ENCODE measurements at places on chromosomes 3 and 15.

GRCh38 chr3:43231276-43232000 lies 54.9 kb upstream of the SNRK start:
- DNase-seq = no peak

- no peak for DNase-seq
Observed at GRCh38 chr15:82186719-82187406, 75.7 kb downstream of the EFL1 start.

- no peak for DNase-seq
Observed at GRCh38 chr15:66849746-66850077, 147.7 kb downstream of the SMAD6 start.

DNA sequence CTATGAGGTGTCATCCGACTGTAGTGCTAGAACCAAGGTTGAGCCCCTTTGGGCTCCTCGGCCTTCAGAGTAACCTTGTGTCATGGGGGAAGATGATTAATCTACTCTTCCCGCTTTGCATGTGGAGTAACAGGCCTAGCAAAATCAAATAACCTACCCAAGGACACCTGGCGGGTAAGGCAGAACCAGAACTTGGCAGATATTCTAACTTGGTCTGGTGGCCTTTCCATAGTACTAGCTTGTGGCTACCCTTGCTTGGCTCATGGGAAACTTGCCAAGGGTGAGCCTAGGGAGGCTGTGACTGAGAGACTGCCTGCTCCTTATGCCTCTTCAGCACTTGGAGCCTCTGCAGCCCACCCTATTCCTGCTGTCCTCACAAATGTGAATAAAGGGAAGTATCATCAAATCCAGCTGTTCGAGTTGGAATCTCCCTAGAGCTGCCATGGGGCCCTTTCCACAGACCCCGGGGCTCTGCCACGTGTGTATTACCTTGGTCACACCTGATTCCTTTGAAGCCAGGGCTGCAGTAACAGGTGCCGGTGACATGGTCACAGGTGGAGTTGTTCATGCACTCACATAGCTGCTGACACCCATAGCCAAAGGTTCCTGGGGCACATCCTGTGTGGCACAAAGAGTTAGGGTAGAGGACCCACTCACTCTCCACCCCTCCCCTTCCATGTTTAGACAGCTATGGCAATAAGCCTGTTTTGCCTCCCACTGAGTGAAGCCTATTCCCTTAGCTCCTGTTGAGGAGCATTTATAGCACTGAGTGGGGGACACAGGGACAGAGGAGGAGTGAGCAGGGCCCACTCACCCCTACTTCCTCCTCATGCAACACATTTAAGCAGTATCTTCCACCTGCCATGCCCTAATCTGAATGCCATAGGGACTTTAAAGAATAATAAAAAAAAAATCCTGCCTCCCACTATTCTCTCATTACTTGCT lies 46.0 kb downstream of the RAB11A start:
- no peak for DNase-seq

- no peak for DNase-seq
Observed at GRCh38 chr15:97030251-97030650, 699.8 kb downstream of the NR2F2 start.

- no peak for DNase-seq
Observed at GRCh38 chr15:60072826-60073465, 68.8 kb downstream of the FOXB1 start.

DNA sequence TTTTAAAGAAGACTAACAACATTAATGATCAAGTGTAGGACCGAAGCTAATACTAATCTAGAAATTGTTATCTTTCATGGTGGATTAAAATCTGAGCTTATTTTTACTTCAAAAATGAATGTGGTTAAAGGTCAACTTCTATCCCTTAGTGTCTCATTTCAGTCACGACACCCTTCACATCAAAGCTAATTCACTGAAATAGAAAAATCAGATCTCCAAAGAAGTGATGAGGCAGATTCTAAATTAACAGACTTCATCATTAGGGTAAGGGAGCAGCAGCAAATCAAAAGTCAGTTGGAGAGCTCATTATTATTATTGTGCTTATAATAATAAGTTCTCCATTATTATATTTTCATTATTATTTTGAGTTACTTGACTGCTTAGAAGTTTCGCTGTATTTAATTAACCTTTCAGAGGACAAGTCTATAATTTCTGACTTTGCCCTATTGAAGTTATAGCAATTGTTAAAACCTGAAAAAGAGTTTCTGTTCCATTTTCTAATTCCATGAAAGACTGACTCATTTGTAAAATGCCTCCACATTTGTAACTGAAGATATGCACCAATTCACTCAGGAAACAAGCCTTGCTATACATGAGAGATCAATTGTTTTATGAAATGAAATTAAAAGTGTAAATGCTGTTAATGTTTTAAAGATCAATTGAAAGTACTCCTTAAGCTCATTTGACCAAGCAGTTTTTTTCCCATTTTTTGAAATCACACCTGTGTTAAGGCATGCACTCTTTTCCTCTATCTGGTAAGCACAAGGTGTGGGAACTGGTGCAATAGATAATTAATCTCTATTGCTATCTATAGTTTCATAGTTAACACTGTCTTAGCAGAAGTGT lies 23.1 kb upstream of the CMC1 start:
- DNase-seq = no peak

- DNase-seq = no peak
Observed at GRCh38 chr15:78049691-78050440, 27.6 kb downstream of the TBC1D2B start.

DNA sequence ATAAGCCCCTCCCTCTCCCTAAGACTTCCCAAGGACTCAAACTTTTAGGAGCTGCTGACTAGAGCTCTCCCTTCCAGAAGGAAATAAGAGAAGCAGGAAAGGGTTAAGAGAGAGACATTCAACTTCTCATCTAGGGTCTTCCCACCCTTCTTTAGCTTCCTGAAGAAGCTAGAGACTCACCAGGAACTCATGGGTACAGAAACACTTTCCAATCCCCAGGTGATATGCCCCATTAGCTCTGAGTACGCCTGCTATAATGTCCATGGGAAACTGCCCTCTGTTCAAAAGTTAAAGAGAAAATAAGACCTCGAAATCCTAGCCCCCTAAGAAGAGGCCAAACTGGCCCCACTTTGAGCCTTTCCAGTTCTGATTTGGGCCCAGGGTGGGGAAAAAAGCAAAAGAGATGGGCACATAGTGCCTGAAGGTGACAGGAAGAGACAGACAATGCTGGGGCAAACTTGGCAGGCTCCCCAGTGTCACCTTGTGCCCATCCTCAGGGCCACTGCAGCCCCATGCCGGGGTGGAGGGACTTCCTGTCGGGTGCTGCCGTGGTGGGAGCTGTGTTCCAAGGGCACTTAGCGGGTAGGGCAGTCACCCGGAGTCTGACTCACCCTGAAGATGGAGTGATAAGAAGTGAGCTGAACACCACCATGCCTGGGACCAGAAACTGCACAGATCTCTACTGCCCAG lies 29.5 kb downstream of the CCDC12 start:
- no peak for DNase-seq

DNA sequence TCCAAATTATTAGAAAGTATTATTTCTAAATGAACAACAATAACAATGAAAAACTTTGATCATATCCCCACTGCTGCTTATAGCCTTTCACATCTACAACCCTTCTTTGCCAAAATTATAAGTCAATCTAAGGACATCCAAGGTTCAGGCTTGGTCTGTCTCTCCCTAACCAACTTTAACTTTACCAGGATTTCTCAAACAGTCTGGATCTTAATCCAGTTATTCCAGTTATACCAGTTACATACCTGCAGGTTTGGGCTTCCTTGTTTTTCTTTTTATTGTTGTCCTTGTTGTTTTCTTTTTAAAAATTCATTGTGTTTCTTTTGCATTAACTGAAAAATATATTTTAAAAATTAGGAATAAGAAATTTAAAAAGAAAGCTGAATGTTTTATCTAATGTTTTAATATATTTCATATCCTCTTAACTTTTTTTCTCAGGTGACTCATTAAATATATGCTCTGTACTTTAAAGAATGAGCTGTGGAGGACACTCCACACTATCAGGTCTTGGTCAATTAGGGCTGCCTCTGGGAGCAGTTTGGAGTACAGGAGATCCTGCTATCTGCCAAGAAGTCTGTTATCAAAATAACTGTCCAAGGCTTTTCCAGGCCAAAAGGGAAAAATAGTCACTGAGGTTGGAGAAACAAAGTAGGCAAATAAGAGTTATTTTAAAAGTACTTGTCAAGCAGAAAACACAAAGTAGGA lies 421.4 kb downstream of the EPHA6 start:
- no peak for DNase-seq

DNA sequence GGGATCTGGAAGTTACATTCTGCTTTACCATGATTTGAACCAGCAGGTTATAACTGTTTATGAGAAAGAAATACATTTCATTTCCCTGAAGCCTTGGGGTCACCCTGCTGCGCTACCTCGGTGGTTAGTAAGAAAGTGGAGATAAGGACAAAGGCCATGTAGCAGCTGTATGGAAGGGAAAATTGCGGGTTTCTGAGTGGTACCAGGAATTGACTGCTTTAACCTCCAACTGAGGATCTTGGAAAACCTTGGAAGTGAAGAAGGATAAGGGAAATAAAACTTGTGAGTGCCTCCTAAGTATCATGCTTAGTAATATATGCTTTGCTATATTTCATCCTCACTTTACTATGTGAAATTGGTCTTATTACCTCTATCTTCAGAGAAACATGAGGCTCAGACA lies 76.1 kb upstream of the GAP43 start:
- DNase-seq = no peak

- DNase-seq = no peak
Observed at GRCh38 chr3:88003115-88003755, 55.6 kb downstream of the CGGBP1 start.

DNA sequence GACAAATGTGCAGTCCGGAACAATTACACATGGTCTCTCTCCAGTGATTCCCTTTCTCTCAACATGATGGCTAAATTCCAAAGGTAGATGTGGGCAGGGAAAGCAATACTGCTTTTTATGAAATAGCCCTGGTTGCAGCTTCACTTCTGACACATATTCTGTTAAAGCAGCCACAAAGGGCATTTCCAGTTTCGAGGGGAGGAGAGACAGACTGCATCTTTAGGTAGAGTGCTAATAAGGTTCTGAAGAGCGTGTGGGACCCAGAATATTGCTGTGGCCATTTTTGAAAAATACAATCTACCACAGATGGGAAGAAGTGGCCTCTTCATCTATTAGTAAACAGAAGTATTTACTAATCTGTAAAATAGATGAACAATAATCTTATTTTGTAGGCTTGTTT lies 139.3 kb upstream of the PEX5L start:
- no peak for DNase-seq

GRCh38 chr15:79060175-79060574 lies 30.4 kb downstream of the RASGRF1 start:
- no peak for DNase-seq

DNA sequence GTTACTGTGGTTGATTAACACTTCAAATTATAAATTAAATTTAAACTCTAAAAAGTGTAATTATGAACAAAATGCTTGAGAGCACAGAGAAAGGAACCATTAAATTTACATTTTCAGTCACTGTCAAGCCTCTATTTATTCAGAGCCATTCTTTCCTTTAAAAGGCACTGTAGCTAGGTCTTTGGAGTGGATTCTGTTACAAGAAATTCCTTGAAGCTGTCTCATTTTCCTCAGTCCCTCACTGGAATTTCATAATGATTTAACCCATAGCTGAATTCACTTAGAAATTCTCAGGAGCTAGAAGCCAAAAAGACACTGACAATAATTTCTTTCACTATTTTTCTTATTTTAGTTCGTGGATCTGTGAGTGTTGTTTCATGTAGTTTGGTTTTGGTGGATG lies 81.2 kb upstream of the TCF12 start:
- no peak for DNase-seq

GRCh38 chr3:166455744-166456143 lies 618.5 kb upstream of the BCHE start:
- no peak for DNase-seq

DNA sequence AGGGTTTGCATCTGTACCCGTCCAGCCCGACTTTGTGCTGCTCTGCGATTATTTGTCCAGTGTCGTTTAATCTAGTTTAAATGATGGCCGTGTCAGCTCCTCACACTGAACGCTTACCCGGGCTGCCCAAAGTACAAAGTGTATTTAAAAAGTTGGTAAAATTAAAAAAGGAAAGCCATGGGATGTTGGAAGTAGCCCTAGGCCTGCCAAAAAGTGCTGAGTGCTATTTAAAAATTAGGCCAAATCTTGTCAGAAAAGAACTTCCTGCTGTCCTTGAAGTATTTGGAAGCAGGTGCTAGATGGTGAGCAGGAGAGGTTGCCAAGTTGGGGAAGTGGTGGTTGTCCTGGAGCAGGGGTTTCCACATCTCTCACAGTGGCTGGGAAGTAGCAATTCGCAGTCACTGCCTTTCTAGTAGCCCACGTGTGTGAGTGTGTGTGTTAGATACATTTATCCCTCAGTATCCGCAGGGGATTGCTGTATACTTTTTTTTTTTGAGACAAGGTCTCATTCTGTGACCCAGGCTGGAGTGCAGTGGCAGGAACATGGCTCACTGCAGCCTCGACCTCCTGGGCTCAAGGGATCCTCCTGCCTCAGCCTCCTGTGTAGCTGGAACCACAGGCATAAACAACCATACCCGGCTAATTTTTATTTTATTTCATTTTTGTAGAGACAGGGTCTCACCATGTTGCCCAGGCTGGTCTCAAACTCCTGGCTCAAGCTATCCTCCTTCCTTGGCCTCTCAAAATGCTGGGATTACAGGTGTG lies 664 bp downstream of the PPCDC start:
- no peak for DNase-seq

DNA sequence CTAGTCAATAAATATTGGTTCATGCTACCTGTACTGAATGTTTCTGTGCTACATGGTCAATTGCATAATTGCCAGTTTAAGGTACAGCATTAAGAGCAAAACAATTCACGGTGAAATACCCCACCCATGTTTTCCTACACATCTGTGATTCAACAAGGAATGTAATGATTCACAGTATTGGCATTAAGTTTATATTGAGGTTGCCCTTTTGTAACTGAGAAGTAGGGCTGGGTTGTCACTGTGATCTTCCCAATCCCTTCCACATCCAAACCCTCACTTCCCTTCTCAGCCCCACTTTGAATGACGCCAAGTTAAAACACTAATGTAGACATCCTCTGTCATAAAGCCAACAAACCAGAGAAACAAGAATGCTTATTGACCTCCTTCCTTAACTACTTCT lies 112.0 kb upstream of the TJP1 start:
- no peak for DNase-seq

DNA sequence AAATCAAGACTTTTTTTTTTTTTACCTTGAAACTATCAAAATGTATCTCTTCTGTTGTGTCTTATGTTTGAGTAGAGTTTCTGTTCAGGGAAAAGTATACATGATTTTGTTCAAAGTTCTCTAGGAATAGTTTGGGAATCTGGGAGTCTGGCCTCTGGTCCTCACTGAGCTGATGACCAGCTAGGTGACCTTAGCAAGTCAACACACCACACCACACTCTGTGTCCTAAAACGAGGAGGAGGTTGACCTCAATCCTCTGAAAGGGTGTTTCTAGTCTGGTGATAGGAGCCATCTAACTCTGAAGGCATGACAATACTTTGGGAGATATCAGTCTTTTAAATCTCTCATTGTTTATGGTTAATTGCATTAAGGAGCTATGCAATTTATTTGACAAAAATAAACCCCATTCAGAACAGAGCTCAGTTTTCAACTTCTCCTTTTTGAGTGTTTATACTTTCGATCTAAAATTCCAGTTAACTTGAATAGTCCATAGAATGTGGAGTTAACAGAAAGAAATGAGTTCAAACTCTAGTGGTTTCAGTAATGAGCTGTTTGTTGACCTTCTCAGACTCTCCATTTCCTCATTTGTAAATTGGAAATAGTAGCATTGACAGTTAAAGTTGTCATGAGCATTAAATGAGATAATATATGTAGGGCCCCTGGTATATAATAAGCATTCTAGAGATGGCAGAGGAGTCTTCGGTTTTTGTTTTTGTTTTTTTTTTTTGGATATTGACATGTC lies 112.2 kb upstream of the LRRN1 start:
- DNase-seq = no peak
